Hindlimb muscle (tissue), 1 donor: ENCODE measurements at places on chromosomes 2 and 18.

DNA sequence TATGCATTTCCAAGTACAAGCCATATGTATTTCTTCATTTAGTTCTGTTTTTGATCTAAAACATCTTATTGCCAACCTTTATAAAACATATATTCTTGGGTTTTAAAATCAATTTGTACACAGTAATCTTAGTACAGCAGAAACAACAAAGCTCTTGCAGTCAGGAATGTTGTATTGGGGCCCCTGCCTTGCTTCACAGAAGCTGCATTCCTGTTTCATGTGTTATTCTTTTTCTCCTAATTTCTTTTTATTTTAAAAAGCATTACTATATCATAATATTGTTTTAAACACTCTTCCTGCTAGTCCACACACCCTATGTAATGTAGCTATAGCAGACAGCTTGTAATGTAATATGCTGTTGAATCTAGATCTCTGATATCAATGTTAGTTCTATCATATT is 24.0 kb downstream of the SERPINB7 start:
- DNase-seq, result no peak

GRCh38 chr2:217452928-217453327 is 549.9 kb downstream of the TNS1 start:
- no peak for DNase-seq

- no peak for DNase-seq
Measured at GRCh38 chr2:11822746-11823451, 76.5 kb downstream of the LPIN1 start.

- DNase-seq, result no peak
Measured at GRCh38 chr2:190489475-190489874, 45.0 kb downstream of the NEMP2 start.

DNA sequence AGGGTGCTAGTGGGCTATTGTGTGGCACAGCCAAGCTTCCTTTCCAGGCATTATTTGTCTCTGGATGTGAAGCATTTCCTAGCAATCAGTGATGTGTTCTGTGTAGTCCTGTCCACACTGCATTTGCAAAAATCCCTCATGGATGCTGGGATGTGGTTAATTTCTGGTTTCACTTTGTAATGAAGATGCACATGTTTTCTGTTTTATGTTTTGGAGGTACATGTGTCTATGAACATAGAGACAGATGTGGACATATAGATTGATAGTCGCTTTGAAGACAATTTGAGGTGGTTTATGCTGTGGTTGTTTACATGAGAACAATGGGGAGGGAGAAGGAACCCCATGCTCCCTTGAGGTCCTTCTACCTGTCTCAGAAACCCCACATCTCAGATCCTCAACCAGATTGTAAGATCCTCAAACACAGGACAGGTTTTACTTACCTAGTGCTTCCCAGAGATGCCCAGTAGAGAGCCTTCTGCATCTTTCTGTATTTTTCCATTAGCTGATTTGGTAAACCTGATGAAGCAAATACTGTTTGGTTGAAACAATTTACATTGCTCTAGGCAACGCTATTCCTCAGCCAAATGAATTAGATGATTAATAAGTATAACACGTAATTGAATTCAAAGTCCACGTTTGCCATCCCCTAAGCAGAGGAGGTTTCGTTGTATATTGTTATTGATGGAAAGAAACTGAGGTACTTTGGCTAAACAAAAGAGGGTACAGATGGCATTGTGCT is 204.4 kb downstream of the SPP2 start:
- DNase-seq, result no peak

DNA sequence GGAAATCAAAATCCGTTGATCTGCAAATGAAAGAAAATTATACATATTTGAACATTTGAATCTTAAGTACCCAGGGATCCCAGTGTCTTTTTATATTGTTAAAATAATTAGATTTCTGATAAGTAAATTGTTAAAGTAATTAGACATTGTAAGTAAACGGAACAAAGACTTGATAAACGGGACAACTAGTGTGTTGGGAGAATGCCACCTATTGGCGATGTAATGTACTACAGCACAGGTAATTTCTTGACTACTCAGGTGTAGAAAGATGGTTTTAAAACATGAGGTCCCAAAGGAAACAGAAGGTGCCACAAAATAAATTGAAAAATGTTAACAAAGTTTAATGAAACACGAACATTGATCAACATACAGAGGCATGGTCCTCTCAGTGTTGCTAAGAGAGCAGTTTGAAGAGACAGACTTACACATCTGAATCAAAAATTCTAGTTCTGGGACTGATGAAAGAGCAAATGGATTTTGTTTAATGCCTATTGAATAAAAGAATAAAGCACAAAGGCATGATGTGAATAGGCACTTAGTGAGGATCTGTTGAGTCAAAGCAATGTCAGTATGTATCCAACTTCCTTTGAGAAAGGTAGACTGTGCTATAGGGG is 103.4 kb upstream of the RASGRP3 start:
- DNase-seq, result no peak

DNA sequence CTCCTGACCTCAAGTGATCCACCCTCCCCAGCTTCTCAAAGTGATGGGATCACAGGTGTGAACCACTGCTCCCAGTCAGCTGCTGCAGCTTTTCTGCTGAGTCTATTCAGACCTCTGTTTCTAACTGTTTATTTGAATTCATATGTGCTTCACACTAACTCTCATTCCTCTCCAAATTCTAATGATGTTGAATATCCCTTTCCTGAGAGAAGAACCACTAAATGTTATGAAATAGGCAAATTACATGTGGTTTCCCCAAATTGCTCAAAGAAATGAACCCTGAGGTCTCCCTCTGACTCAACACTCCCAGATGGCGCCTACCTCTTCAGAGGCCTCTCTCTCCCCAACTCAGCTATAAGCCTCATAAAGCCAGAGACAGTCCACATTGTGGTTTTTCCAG is 98.6 kb downstream of the IRS1 start:
- DNase-seq, result no peak

GRCh38 chr2:101382442-101382841 is 4.9 kb downstream of the CREG2 start:
- no peak for DNase-seq

DNA sequence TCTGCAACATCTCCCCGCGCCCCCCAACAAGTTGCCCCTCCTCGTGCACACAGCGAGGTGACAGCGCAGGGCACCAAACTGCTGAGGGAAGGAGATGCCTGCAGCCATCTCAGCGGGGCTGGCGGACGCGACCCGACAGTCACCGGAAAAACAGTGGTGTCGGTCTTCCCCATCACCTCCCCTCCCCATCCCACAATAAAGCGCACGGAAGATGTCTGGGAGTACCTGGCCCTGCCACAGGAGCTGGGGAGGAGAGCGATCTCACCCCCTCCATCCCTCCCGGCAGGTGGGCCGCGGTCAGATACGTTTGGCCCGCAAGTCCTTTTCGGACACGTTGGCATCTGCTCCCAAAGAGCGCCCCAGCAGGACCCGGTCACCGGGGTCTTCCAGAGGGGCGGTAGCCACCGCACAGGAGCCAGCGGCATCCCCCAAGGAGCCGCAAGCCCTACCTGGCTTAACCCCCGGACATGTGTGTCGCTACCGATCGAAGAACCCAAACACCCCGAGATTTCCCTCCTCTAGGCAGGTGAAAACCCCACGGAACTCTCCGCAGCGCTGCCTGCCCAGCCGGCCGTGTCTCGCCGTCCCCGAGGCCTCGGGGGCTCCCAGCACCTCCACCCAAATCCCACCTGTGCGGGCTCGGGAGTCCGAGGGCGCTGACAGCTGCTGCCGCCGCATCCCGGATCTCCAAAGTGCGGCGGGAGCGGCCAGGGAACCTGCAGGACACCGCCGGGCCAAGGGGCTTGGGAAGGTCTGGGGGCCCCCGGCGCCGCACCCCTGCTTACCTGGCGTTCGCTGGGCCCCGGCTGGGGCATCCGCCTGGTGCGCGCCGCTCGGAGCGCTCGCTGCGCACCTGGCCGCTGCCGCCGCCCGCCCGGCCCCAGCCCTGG is 657 bp downstream of the ATP8B1 start:
- no peak for DNase-seq

DNA sequence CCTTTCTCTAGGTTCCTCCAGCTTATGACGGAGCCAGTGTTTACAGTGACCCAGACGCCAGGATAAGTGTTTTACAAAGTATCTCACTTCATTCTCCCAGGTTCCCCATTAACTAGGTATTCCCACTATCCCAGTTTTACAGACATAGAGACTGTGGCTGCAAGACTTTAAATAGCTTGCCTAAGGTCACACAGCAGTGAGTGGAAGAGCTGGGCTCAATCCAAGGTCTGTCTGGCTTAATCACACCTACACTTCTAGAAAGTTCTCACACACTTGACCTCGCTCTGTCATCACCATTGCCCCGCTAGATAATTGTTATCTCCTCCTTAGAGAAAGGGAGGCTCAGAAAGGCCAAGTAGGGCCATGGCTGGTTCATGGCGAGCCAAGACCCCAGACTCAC is 110.2 kb downstream of the ANTXR1 start:
- no peak for DNase-seq

DNA sequence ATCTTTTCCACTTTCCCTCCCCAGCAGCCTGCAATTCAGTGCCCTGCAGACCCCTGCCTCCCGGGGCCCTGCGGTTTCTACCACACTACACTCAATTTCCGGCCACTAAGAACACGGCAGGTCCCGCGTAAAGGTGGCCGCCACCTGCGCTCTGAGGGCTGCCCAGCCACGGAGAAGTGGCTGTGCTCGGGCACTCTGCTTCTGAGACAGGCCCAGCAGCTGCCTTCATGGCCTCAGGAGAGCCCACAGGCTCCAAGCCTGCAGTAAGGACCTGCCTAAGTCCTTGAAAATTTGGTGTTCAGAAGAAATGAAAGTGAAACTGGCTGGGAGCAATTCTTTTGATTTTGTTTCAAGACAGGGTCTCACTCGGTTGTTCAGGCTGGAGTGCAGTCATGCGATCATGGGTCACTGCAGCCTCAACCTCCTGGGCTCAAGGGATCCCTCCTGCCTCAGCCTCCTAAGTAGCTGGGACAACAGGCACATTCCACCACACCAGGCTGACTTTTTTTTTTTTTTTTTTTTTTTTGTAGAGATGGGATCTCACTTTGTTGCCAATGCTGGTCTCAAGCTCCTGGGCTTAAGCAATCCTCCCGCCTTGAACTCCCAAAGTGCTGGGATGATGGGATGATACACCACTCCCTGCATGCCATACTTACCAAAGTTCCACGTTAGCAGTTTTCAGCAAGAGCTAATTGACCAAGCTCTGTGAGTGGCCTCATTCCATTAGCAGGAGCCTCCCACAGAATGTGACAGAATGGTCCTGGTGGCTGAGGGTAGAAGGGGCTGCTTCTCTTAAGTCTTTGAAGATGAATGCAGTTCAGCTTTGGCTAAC is 14.6 kb upstream of the ALPP start:
- no peak for DNase-seq

GRCh38 chr2:51722311-51722710 is 690.4 kb upstream of the NRXN1 start:
- DNase-seq, result no peak

DNA sequence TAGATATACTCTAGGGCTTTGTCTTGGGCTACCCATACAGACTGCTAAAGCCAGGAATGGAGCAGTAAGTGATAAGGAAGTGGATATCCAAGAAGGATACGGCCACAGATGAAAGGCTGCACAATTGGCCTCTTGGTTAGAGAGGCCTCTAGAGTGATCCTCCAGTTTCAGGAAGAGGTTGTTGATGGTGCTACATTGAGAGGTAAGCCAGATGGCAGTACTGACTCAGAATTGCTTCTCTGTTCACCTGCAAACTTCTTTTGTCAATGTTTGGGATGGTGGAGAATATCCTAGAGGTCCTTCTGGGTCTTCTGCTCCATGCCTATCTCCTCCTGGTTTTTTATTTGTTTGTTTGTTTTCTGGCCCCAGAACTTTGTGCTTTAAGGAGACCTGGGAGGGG is 226.8 kb upstream of the LRRTM1 start:
- DNase-seq, result no peak

DNA sequence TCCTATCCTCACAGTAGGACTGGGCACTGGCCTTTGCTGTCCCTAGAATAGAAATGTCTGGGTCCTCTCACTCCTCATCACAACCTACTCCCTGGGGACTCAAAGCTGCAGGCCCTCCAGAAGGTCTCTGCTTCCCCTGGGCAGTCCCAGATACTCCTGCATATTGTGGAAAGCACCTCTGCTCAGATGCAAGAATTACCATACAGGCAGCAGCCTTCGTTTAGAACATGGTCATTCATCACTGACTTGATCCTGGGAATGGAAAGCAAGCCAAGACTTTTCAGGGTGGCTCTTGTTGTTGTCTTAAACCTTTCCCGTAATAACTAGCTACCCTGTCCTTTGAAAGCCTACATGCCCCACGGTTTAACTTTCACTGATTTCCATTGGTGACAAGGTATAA is 53.1 kb upstream of the NPAS2 start:
- DNase-seq, result no peak

DNA sequence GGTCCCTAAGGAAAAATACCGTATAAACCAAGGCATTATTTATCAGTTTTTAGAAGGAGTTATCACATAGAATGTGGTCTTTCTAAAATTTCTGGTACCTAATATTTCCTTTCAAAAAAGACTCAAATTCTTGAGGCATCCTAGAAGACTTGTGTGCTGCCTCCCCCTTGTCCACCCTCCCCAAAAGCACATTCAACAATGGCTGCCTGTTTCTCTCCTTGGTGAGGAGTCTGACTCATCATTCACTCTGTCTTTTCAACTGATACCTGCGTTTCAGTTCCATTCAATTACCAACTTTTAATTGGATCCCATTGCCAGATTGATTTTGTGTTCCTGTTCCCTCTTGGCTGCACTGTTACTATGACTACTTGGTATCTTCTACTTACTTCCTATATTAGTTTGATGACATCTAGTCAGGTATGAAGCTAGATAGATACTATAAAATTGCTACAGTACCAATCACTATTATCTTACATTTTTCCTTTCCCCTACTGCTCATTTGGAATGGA is 72.9 kb downstream of the XRCC5 start:
- DNase-seq, result no peak

- no peak for DNase-seq
Measured at GRCh38 chr2:53631313-53632125, 136.1 kb upstream of the CHAC2 start.

GRCh38 chr18:67995769-67996168 is 479.2 kb upstream of the DSEL start:
- no peak for DNase-seq

GRCh38 chr2:150357770-150358467 is 129.5 kb downstream of the RND3 start:
- DNase-seq, result no peak

DNA sequence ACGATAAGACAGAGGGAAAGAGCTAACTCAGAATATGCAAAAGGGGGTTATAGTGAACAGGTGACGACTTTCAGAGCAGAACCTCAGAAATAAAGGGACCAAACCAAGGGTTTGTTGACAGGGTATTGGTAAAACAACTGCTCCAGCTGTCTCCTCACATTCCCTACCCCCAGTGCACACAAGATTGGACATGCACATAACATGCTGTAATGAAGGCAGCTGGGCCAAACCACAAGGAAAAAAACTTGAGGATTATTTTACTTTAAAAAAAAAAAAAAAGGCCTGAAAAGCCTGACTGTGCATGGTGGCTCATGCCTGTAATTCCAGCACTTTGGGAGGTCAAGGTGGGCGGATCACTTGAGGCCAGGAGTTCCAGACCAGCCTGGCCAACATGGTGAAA is 3.5 kb downstream of the RBM43 start:
- DNase-seq, result no peak
